Left cardiac atrium (tissue), 4 donors: ENCODE measurements at places on chromosomes 4 and X. TPM values are rescaled to one million over a fixed set of nuclear protein-coding genes. Genes with fewer than 3 reads are reported as not detected.
A peak's percentile ranks its signal among the peaks of the same experiment; 100 is the strongest.

DNA sequence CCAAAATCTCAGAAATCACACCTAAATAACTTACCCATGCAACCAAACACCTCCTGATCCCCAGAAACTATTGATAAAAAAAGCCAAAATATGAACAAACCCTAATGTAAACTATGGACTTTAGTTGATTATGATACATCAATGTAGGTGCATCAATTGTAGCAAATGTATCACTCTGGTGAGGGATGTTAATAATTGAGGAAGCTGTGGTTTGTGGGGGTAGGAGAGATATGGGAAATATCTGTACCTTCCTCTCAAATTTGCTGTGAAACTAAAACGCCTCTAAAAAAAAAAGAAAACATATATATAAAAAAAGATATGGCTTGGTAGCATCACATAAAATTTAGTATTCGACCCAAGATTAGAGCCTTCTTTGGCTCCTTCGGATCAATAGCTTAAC lies 144.3 kb upstream of the CPEB2 start:
- DNase-seq, result no peak

- DNase-seq, result peak; percentile 32
These were observed 52.4 kb upstream of the TRIM2 start for GRCh38 chr4:153151535-153152455.

DNA sequence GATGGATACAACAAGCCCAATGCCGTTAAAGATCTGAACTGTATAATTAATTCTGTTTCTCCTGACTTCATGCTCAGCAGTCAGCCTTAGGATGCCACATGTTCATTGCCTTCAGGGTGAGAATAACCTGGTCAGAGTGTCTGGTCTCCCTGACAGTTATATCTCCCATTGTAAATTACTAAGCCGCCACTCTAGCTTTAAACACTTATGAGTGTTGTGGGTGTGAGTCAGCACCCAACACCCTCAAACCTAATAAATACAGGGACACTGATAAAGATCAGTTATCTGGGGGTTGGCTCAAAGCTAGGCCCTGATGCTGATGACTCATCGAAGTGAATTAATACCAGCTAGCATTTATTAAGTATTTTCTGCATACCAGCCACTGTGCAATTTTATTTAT lies 64.9 kb upstream of the DYNLT3 start:
- no peak for DNase-seq

GRCh38 chrX:32395878-32396277 lies 815.5 kb downstream of the DMD start:
- no peak for DNase-seq

- no peak for DNase-seq
These were observed 29.2 kb downstream of the GRID2 start for GRCh38 chr4:92333016-92333415.

DNA sequence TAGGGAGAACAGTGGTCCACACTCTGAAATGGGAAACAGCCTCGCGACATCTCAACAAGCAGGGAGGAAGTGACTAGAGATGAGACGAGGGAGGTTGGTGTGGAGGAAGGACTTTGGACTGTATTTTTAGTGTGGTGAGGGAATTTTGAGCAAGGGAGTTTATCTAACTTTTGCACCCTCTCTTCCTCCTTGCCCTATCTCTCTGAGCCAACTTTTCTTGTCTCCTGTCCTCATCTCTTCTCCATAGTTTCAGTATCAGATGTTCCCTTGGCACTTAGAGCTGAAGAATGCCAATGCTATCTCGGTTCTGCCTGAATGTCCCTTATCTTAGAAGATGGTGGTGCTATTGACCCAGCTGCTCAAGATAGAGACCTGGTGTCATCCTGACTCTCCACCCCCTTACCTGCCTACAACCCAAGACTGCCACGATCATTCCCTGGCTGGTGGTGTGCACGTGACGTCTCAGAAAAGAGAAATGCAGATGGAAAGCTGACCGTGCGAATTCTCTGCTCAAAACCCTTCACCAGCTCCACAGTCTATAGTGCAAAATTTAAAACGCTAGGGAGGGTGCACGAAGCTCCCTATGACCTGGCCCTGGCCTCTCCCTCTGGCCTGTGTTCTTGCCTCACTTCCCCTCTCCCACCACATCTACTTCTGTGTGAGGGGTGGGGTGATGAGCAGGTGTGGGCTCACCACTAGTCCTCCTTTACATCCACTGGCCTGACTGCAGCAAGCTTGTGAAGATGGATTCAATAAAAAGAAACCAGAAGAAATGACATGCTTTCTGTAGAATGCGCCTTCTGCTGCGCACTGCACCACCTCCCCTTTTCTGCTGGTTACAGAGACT lies 20.9 kb downstream of the MPP1 start:
- no peak for DNase-seq

GRCh38 chr4:19983072-19983471 lies 268.6 kb upstream of the SLIT2 start:
- no peak for DNase-seq

DNA sequence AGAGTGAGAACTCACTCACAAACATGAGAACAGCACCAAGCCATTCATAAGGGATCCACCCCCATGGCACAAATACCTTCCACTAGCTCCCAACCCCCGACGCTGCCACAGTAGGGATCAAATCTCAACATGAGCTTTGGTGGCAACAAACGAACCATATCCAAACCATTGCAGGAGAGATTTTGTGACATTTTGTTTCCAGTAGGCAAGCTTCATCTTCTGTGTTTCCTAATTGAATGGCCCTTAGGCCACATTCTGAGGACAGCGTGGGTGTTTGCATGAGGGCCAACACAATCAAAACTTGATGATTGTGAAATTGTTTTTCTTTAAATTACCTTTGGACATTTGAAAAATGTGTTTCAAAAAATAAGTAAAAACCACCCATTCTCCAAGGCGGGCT lies 102.6 kb upstream of the LNX1 start:
- DNase-seq, result no peak

DNA sequence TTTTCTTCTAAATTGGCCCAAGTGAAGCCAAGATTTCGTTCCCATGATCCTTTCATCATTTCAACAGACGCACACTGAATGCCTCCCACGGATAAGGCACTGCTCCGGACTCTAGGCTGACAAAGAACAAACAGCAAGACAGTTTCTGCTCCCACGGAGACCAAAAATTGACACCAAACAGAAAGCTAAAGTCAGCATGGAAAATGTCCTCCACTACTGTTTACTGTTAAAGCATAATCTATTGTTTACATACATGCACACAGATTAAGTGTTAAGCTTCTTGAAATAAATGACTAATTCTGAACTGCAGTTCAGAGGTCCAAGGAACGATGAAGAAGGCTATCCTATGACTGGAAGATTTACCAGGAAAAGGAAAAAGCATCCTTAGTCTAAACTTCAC lies 199.6 kb downstream of the AASDH start:
- no peak for DNase-seq

GRCh38 chr4:188008377-188008776 lies 12.8 kb downstream of the ZFP42 start:
- DNase-seq, result no peak

DNA sequence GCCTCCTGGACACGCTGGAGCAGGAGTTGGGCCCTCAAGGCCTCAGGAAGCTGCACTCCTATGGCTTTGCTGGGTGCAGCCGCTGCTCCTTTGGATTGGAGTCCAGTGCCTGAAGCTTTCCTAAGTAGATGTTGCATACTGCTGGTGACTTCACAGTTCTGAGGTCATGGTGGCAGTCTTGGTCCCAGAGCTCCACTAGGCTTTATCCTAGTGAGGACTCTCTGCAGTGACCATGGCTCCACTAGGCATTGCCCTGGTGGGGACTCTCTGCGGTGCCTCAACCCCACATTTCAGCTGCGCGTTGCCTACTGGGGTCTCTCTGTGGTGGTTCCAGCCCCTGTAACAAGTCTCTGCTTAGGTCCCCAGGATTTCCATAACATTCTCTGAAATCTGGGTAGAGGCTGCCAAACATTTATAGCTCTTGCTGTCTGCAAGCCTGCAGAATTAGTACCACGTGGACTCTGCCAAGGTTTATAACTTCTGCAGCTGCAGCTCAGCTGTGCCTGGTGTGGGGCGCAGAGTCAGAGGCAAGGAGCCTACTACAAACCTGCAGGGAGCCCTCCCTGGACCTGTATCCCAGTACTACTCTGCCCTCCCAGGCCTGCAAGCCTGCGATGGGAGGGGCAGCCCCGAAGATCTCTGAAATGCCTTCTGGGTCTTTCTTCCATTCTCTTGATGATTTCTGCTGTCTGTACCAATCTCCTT lies 46.0 kb upstream of the NFKB1 start:
- no peak for DNase-seq

GRCh38 chrX:150625875-150626274 lies 57.5 kb downstream of the MTM1 start:
- no peak for DNase-seq

- no peak for DNase-seq
These were observed 37.0 kb downstream of the IL21 start for GRCh38 chr4:122583906-122584305.

DNA sequence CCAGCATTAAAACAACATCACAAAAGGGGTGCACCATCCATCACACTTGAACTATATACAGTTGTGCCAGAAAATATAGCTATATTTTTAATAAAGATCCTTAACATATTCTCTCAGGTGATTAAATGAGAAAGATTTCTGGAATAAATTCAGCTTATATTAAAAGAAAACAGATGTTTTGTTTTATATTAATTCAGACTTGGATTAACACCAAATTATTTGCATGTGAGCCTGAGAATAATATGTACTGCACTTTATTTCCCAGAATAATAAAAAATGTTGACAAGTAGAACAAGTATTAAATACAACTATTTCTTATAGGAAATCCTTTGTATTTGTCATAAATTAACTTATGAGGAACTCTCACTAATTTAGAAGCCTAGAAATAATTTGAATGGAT lies 1467.4 kb downstream of the RAPGEF2 start:
- DNase-seq, result no peak

DNA sequence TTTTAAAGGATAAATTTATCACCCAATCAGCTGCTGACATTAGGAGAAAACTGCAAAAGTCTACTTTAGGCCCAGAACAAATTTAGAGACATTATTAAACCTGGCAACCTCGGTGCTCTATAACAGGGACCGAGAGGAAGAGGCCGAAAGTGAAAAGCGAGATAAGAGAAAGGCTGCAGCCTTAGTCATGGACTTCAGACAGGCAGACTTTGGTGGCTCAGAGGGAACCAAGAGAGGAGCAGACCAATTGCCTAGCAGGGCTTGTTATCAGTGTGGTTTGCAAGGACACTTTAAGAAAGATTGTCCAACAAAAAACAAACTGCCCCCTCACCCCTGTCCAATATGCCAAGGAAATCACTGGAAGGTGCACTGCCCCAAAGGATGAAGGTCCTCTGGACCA lies 12.8 kb upstream of the UGT2B10 start:
- no peak for DNase-seq

GRCh38 chrX:140065961-140066662 lies 100.8 kb upstream of the CXorf66 start:
- DNase-seq, result no peak

DNA sequence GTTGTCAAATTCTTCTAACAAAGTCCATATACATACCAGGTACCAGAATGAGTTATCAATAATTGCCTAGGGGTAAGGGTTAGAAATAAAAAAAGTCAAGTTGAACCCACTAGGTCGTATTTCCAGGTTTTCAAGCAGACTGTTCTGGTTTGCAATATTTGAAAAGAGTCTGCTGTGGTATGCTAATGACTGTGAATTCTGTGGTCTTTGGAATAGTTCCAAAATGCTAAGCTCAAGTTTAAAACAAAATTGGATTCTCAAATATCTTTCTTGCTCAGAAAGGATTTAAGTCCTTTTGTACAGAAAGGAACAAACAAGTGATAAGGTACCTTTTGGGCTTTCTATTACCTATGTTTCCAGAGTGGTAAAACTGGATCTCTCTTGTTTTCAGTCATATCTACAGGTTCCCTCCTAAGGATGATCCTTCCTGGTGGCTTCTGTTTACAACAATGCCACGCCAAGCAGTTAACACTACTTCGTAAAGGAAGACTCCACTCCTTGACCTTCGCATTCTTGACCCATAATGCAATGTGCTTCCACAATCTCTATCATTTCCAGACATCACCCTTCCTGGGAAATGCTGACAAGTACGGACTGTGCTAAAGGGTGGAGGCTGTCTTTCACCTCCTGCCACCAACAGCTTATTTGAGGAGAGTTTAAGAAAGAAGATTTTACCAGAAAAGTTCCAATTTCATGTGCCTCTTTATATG lies 531.7 kb upstream of the FTHL17 start:
- DNase-seq, result no peak

Gene GAGE12E
- total RNA-seq, result not detected

Gene MTMR8
- 1.1 TPM for total RNA-seq

Gene MMRN1
- total RNA-seq, result 8.0 TPM

Gene SSX4
- total RNA-seq, result not detected

Gene PNPLA4
- total RNA-seq, result 33.2 TPM

Gene ADH1C
- 6.7 TPM for total RNA-seq
